ENCODE measurements at places on chromosomes 3 and 15. TPM values are rescaled to one million over a fixed set of nuclear protein-coding genes. Genes with fewer than 3 reads are reported as not detected.

The RTP3 gene
- not detected for total RNA-seq

The WDR93 gene
- total RNA-seq, result 0.47 TPM

The CTXN2 gene
- total RNA-seq, result not detected

DNA sequence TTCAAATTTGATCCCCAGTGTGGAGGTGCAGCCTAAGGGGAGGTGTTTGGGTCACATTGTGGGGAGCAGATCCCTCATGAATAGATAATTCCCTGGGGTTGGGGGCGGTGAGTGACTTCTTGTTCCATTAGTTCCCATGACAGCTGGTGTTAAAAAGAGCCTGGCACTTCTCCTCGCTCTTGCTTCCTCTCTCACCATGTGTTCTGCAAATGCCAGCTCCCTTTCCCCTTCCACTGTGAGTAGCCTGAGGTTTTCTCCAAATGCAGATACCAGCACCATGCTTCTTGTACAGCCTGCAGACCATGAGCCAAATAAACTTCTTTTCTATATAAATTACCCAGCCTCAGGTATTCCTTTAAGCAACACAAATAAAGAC lies 23.1 kb downstream of the RIOX2 start:
- no peaks in the 10 kb centered on the region for H3K27me3 ChIP-seq
- no peak overlapping the region for H3K4me3 ChIP-seq
- H3K36me3 ChIP-seq, result peaks cover 77% of the 10 kb centered on the region

DNA sequence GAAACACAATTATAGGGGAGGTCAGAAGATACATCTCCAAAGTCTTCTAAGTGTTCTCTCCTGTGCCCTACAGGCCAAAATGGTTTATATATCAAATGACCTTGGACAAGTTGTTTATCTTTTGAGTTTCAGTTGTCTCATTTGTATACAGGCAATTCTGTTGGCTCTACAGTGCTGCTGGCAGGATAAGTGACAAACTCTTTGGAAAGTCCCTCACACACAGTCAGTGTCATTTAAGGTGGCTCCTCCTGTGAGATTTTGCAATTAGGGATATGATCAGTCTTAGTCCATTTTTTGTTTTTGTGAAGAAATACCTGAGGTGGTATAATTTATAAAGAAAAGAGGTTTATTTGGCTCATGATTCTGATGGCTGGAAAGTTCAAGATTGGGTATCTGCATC lies 1035.8 kb upstream of the CFAP20DC start:
- H3K36me3 ChIP-seq, result no peaks in the 10 kb centered on the region
- H3K27me3 ChIP-seq, result no peaks in the 10 kb centered on the region
- H3K27ac ChIP-seq, result no peak overlapping the region
- H3K4me1 ChIP-seq, result peaks cover 14% of the 10 kb centered on the region
- no peak for DNase-seq
- H3K4me3 ChIP-seq, result no peak overlapping the region

DNA sequence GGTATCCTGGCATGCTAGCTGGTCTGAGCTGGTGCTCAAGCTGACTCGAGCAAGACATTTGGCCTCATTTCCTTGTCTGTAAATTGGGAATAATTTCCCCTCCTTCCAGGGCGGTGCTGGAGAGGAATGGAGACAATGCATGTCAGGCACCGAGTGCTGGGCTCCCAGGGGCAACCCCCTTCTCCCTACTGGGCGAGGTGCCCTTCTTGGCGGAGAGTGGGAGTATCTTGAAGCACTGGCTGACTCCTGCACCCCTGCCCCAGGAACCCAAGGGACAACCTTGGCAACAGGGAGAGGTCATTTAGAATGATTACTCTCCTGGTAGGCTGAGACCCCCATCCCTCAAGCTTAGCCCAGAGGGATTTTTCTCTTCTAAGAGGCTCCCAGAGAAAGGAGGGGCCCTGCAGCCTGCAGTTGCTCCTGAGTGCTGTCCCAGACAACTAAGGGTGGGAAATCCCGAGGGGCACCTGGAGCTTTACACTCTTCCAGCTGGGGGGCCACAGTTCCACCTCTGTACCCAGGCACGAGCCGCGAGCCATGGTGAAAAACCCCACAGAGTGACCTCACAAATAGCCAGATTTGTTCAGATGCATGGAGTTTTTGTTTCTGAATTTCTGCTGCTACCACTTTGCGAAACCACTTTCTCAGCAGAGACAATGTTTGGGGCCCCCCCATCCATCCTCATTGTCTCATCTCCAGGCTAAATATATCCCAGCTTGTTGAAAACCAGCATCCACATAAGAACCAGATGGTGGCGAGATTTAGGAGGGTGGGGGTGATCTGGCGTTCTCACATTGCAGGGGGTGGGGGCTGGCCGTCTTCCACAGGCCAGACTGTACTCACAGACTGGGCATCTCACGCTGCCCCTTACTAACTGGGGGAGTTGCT lies 44.8 kb downstream of the ABTB1 start:
- H3K27ac ChIP-seq, result no peak overlapping the region
- H3K27me3 ChIP-seq, result no peaks in the 10 kb centered on the region
- no peaks in the 10 kb centered on the region for H3K36me3 ChIP-seq
- no peaks in the 10 kb centered on the region for H3K4me1 ChIP-seq

Measured in MCF 10A (cell line).